Articular chondrocyte of knee joint (primary cell): ENCODE measurements at places on chromosomes 16 and 17. TPM values are rescaled to one million over a fixed set of nuclear protein-coding genes. Genes with fewer than 3 reads are reported as not detected.

The AGRP gene
- not detected in 2 replicates for total RNA-seq

The GNAO1 gene
- total RNA-seq = not detected in 2 replicates

The ACSF3 gene
- 15.8 and 19.7 TPM in 2 replicates for total RNA-seq

The SEC14L5 gene
- under 0.01 and 0.22 TPM in 2 replicates for total RNA-seq

The TPSG1 gene
- total RNA-seq = not detected in 2 replicates

The PRR35 gene
- 0.11 TPM in 1 of 2 replicates, not detected in the other for total RNA-seq
